ENCODE measurements at places on chromosomes 7 and 10.

DNA sequence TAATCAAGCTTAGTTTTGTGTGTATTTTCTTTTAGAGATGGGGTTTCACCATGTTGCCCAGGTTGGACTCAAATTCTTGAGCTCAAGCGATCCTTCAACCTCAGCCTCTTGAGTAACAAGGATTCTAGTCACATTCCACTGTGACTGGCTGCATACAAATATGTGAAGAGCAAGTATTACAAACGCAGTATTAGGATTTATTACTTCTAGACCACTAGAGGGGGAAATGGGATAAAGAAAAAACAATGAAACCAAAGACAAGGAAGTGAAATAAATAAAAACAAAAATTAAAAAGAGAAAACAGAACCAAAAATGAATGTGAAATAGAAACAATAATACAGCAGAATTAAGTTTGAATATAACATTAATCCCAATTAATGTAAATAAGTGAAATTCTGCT, 308.7 kb downstream of the ANKRD30A start:
- DNase-seq, result no peak

GRCh38 chr7:39288303-39288702, 277.9 kb upstream of the YAE1 start:
- no peak for DNase-seq

GRCh38 chr7:15848362-15848761, 161.9 kb upstream of the MEOX2 start:
- DNase-seq, result no peak

DNA sequence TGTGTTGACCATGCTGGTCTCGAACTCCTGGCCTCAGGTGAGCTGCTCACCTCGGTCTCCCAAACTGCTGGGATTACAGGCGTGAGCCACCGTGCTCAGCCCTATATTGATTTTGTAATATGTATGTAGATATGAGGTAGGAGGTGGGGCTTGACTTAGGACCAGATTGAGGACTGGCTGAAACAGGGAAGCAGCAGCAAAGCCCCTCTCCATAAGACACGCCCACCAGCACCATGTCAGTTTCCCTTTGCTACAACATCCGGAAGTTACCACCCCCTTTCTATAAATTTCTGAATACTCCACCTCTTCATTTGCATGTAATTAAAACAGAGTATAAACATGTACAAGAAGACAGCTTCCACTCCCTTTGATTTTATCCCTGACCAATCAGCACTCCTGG, 47.9 kb upstream of the MYL10 start:
- DNase-seq, result no peak

- DNase-seq, result no peak
These were observed 262.7 kb downstream of the CELF2 start for GRCh38 chr10:11280187-11280932.

DNA sequence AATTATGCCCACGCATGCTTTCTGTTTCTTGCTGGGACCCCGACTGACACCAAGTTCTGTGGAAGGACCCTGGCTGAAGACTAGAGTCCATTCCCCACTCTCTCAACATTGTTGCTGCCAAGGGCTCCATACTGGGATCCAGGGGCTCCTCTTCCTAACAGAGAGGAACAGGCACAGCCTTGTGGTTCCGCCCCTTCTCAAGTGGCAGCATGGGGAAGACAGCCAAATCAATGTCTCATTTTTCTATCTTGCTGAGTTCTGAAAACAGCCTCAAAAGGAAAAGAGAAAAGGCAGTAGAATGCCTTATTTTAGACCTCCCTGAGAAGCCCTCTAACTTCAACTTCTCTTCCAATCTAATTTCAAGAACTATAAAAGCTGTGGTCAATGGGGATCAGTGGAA, 23.7 kb upstream of the LAMB1 start:
- no peak for DNase-seq

DNA sequence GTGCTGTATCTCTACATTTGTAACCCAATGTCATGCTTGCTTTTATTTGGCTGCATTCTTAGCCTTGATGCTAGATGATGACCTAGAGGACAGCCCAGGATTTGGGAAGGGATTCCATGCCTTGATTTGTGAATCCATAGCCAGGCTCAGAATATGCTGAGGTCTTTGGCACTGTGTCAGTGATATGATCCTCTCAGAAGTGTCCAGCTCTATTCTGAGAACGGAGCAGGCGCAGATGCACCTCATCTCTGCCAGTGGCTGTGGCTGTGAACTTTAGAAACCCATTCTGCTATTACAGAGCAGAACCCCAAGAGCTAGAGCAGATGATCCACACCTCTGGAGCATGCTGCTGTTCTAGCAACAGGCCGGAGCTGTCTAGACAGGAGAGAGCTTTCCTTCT, 212.8 kb downstream of the TRIL start:
- DNase-seq, result no peak

DNA sequence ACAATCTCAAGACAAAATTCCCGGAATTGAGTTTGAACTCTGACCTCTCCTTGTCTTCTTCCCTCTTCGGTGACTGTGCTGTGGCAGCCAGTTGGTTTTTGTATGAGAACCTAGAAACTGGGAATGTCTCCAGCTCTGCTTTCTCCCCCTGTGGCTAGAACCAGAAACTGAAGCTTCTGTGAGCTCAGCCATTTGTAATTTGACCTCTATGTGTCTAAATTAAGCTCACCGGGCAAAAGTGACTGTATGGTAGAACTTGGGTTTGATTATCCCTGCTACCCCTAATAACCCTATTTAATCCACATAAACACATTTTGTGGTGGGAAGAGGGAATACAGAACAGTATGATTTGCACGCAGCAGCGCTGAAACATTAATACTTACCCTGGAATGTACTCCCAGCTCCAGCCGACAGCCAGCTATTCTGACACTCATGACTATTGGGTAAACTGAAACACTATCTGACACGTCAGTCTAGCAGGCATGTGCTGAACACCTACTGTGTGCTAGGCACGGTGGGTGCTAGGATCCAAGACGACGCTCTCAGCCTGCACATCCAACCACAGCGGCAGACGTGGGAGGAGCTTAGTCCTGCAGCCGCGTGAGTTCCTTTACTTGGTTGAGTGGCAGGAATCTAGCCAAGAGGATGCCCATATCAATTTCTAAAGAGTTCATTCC, 324.8 kb downstream of the SFMBT2 start:
- DNase-seq, result no peak

- no peak for DNase-seq
These were observed 69.4 kb downstream of the HECTD2 start for GRCh38 chr10:91479583-91479982.

DNA sequence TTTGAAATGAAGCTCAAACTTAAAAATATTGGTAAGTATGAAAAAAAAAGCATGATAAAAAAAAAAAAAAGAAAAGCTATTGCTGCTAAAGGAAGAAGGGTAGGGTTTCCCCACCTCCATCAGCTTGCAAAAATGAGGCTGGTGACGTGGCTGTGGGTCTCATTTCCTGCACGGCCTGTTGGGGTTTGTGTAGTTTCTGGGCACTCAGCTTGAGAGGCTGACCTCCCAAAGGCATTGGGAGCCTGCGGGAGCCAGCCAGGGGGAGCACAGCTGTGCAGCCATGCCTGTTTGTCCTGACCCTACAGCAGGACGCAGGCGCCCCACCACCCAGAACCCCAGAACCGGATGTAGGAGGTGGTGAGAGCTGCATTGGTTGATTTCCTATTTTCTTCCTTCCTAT, 48.8 kb upstream of the CARD11 start:
- no peak for DNase-seq

GRCh38 chr7:84025332-84025927, 169.2 kb downstream of the SEMA3A start:
- no peak for DNase-seq

- DNase-seq, result no peak
These were observed 42.0 kb downstream of the LYZL2 start for GRCh38 chr10:30587522-30588031.

DNA sequence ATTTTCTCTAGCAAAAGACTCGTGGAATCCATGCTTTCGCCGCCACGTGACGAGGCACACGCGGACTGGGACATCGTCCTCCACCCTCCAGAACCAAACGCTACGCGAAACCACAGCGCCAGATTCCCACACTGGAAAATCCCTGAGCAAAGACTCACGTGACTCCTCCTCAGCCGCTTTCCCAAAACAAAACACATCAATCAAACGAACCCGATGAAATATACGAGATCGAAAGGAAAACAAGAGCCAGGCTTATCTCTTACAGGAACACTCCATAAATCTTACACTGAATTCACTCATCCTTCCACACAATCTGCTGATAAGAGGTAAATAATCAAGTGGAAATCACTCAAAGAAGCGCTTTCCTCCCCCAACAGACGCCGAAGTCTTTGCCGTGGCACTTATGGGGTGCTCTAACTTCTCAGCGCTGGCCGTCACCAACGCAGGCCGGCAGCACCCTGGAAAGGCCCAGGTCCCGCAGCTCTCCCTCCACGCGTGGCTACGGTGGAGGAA, 23.8 kb downstream of the DIP2C start:
- DNase-seq, result no peak

Data from NCI-H1417 treated with DMSO at 0.1 percent for 48 hours (cell line).